Urinary bladder (tissue), 4 donors: ENCODE measurements at places on chromosomes 2 and 18.

DNA sequence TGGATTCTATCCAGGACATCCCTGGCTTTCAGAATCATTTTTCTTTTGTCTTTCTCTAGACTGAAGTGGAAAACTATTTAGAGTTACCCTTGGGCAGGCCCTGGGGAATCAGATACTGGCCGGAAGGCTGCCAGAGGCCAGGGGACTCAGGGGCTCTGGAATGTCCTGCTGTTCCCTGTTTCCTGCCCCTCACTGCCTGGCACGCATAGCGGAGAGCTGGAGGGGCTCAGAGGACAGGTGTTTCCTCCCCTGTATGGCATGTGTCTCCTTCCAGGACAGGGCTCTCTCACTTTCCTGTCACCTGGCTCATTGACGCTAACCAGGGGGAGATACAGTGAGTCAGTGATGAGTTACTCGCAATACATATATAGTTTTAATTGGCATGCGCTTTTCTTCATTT, 38.8 kb downstream of the DYSF start:
- DNase-seq, result no peak

DNA sequence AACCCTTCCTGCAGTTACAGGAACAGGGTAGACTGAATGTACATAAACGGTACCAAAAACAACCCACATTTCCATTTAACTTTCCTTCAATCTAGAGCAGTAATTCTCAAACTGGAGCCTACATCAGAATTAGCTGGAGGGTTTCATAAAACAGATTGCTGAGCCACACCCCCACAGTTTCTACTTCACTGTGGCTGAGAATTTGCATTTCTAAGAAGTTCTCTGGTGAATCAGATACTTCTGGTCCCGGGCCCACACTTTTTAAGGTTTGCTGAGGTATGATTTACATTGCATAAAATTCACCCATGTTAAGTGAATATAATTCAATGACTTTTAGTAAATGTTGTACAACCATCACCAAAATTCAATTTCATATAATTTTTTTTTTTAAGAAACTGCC, 113.7 kb downstream of the SRBD1 start:
- DNase-seq, result no peak

DNA sequence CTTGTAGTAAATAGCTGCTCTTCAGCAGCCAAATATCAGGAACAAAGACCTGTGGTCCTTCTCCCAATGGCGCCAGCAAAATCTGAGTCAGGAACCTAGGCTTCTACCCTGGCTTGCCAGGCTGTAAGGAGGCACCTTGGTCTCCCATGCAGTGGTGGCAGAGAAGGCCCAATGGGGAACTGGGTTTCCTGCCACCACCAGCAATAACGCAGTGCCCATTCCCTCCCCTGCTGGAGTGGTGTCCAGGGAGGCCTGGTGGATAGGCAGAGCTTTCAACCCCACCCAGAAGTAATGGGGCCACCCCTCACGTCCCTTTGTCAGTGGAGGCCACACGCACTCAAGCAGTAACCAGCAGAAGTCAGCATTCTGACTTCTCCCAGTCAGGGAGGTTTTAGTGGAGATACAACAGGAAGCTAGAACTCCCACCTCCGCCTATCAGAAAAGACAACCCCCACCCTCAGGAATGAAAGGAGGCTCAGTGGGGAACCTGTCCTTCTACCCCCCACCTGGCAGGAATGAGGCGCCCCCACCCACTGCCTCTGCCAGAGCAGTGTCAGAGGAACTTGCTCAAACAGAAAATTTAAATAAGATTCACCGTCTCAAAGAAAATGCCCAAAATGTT, 132.4 kb downstream of the COPS8 start:
- DNase-seq, result no peak

- no peak for DNase-seq
These were observed 676.1 kb upstream of the GYPC start for GRCh38 chr2:125979886-125980285.

- no peak for DNase-seq
These were observed 1497.5 kb downstream of the DPP10 start for GRCh38 chr2:115939902-115940301.

DNA sequence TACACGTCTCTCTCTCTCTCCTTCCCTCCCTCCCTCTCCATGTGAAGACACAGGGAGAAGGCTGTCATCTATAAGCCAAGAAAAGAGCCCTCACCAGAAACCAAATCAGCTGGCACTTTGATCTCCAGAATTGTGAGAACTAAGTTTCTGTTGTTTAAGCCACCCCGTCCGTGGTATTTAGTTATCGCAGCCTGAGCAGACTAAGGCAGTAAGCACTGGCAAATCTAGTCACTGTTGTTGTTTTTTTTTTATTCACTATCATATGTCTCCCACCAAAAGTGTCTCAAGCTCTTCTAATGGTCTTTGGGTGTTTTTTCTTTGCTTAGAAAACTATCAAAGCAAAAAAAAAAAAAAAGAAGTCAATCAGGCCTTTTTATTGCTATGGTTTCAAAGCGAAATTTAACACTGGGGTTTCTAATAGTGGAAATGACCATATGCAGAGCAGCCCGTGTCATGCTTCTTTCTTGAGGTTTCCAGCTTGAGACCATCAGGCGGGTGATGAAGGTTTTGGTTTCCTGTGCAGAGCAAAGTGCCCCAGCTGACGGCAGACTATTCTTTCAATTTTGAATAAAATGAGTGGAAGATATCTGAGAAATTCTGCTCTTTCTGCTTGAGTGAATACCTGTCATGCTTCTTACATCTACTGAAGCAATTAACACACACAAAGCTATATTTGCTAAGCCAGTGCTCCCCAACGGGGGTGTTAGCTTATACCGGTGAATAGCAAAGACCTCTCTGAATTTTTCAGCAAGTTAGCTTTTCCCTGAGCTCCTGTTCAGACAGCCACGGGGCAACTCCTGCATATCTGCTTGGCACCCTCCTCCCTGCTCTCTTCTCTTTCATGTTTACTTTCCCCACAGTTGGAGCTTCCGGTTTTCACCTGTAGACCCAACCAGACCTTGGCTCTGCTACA, 394.1 kb upstream of the ATP5MC3 start:
- DNase-seq, result no peak

DNA sequence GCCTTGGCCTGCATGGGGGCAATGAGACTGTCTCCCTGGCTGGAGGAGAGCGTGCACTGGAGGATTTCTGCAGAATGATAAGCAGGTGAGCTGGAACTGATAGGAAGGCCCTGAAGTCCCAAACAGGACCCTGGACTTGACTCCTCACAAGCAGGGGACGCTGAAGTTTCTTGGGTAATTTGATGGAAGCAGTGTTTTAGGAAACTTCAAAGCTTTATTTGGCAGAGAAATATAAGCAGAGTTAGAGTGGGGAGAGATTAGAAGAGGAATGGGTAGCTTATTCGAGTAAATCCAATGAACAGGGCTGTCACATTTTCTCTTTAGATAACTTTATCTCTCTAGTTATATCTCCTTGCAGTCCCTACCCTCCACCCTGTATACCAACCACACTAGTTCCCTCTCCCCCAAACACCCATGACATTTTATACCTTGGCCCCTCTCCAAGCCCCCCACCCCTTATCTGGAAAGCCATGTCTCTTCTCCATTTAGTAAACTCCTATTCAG, 73.6 kb upstream of the IGFBP5 start:
- DNase-seq, result no peak
